ENCODE measurements at places on chromosomes 4 and X. TPM values are rescaled to one million over a fixed set of nuclear protein-coding genes. Genes with fewer than 3 reads are reported as not detected.

Gene PITX2
- total RNA-seq, result not detected

Gene FOXO4
- 30.4 TPM for total RNA-seq

- H3K4me1 ChIP-seq, result no peaks in the 10 kb centered on the region
- no peak overlapping the region for H3K27ac ChIP-seq
- H3K4me3 ChIP-seq, result no peak overlapping the region
- H3K27me3 ChIP-seq, result no peaks in the 10 kb centered on the region
Measured at GRCh38 chrX:69424910-69425309, 79.2 kb upstream of the NALF2 start.

DNA sequence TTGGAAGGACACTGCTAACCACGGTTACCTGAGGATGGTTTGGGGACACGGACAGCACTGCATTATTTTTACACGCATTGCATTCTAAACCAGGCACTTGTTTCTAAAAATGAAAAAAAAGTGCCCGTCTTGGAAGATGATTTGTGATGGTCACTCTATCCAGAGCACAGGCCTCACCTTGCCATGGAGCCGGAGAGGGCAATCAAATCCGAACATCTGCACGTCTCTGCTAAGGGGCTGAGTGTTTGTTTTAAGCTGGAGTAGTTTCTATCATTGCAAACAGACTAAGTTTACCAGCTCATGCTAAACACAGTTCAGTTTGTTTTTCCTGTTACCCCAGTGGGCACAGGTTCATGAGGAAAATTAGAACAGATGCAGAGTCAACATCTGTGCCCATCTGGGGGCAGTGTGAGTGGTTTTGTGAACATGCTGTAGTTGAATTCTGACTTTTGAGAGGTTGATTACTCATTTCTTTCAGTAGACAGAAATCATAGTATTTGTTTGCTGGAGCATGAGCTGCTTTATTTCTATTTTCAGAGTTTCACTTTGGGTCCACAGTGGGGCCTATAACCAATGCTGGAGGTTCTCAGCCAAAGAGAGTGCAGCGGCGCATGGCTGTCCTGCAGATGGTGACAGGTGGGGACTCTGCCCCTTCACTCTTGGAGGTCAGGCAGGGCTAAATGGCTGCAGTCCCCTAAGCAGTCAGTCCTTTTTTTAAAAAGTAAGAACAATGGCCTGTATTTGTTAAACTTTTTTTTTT is 65.4 kb upstream of the ENPP6 start:
- H3K4me3 ChIP-seq, result no peak overlapping the region
- H3K36me3 ChIP-seq, result no peaks in the 10 kb centered on the region
- H3K27me3 ChIP-seq, result no peaks in the 10 kb centered on the region
- no peak for DNase-seq
- H3K4me1 ChIP-seq, result peaks cover 42% of the 10 kb centered on the region
- no peak overlapping the region for H3K27ac ChIP-seq

- no peaks in the 10 kb centered on the region for H3K27me3 ChIP-seq
- no peak overlapping the region for H3K27ac ChIP-seq
Measured at GRCh38 chrX:41273638-41274037, 60.3 kb upstream of the DDX3X start.
